ENCODE measurements at places on chromosomes 11 and 22.

DNA sequence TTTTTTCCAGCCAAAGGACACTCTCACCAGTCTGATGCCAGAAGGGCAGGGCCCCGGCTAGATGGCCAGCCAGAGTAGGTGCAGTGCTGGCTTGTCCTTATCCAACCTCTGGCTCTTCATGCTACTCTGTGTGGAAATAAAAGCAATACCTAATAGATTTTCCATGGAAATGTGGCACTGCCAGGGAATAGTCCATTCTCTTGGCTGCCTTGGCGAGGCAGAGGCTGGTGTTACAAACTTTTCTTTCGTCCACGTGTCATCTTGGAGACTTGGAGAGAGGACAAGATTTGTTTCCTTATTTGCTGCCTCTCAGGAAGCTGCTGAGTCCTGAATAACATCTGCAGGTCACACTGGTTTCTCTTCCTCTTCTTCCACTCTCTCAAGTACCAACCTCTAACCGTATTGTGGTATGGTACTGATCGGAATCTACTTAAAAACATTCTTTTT is 17.2 kb upstream of the C1QTNF4 start:
- no peak for DNase-seq

GRCh38 chr11:11534981-11535380 is 86.8 kb downstream of the GALNT18 start:
- DNase-seq: no peak

DNA sequence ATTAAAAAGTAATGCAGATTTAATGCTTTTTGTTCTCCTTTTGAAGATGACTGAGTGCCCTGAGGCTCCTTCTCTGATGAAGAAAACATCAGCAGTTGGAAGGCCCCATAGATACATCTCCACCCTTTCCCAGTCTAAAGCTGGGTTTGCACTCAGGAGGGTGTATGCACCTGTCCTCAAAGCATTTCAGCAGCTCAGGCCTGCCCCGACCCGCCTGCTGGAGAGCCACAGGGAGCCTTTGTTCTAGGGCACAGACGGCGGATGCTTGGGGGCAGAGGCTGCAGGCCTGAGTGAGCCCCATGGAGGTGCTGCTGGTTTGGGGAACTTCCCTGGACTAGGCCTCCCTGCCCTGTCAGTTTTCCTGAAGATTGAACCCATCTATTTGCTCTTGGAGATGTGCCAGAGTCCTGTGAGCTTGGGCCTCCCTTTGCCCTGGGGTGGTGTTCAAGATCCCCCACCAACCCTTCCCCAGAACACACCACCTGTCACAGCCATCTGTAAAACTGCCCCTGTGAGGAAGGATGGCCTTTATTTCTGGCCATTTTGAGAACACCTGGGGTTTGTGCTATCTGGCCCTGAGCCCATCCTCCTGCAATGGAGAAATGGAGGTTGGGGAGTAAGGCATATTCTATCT is 160.0 kb downstream of the NAV2 start:
- DNase-seq: no peak

GRCh38 chr11:48001438-48002021 is 21.2 kb downstream of the PTPRJ start:
- DNase-seq: no peak

DNA sequence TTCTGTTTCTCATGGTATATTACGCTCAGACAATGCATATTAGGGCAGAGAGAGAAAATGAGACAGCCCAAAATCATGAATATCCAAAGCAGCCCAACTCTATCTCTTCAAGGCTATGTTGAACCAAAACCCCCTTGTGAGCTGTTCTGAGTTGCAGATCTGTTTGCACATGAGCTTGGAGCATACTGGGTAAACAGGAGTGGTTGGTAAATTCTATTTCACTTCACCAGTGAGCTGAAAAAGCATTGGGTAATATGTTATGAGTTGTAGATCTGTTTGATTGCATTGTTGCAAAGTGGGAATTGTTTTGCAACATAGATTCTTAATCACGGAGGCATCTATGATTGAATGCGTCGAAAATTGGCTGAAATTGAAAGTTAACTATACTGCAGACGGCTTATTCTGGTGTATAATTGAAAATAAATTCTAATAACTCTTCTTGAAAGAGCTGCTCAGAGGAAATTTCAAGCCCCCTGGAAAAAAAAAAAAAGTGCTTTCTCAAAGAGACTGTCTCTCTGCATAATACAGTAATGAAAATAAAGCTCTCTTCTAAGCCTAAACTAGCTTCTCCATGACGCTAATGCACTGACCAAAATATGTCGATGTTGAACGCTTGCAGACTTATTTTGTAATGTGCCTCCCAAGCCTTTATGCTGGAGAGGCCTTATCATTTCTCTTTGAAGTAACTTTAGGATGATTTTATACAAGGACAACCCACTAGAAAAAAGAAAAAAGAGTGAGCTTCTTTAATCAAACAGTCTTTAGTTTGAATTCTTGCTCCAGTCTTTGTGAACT is 263.7 kb downstream of the NTM start:
- DNase-seq: no peak

GRCh38 chr11:120091701-120092100 is 46.2 kb downstream of the TRIM29 start:
- DNase-seq: no peak

- no peak for DNase-seq
Measured at GRCh38 chr11:86740628-86741483, 59.5 kb upstream of the PRSS23 start.

DNA sequence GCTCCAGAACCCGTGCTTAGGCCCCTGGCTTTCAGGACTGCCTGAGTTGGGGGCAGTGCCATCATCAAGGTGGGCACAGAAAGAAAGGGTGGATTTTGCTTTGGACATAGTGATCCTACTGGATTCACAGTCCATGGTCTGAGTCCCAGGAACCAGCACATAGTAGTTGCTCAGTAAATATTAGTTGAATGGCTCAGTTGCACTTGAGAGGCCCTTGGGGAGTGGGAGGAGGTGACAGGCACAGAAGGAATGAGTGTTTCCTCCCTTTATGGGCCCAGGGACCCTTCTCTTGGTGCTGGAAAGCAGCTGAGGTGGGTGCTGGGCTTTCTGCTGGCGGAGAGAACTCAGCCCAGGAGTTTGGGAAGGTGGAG is 16.6 kb downstream of the ARHGEF17 start:
- no peak for DNase-seq

DNA sequence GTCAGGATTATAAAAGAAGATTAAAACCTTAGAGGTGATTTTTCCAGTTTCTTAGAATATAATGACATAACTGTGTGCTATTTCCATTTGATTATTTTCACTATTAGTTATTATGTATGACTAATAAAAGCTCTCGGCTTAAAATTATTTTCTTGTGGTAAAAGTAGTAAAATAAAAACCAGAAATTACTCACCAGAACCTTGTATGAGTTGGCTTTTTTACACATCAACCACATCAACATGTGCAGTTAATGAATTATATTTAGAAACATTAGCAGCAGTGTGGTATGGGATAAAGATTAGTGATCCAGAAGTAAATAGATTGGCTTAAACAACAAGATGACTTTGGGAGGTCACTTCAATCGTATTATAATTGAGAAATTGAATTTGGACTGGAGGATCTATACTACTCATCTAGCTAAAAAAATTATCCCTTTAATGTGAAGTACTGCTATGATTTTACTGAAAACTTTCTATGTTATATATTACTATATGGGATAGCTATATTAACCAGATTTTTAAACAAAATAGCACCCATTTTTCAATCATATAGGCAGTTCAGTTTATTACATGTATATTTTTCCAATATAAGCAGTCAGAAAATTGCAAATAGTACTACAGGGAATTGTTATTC is 2.8 kb upstream of the BCO2 start:
- no peak for DNase-seq

GRCh38 chr22:41776381-41776780 is 24.1 kb upstream of the CCDC134 start:
- no peak for DNase-seq

GRCh38 chr22:39641660-39642310 is 71.2 kb downstream of the CACNA1I start:
- DNase-seq: no peak

GRCh38 chr11:45834298-45834756 is 12.9 kb upstream of the CRY2 start:
- no peak for DNase-seq

DNA sequence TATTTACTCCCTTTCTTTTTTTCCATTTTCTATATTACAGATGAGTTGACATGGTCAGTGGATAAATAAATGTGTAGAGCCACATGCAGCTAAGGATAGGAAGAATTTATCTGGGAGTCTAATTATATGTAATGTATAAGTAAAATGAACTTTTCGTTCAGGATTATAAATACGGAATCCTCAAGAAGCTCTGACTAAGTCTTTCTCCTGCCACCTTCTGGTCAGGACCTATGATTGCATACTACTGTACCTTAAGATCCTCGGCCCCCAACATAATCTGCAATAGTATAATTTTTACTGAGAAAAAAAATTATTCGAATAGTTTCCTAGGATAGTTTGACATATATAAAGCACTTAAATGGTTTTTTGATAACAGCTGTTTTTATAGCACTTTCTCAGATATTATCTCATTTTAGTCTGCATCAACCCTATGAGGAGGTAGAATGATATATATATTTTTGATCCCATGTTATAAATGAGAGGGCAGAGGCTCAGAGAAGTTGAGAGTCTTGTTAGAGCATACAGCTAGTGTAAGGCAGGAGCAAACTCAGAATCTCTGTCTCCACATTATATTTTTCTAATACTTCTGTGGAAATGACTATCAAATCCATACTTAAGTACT is 36.1 kb downstream of the CCDC90B start:
- no peak for DNase-seq

- DNase-seq: no peak
Measured at GRCh38 chr11:130606178-130606577, 157.7 kb downstream of the ADAMTS15 start.

DNA sequence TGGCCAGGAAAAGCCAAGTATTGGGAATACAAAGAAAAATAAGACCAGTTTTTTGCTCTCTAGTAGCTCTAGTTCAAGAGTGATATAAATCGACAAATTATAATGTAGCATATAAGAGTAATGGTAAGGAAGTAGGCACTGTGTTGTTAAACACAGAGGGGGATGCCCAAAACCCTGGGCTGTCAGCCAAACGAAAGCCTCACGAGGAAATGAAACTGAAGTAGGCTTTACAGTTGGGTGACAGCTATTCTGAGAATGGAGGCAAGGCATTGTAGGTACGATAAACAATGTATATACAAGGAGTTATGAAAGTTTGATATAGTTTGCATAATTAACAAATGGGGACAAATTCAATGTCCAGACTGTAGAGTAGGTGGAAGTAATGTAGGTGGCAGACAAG is 176.4 kb downstream of the FAM181B start:
- DNase-seq: no peak

GRCh38 chr22:22111267-22111751 is 128.7 kb upstream of the TOP3B start:
- DNase-seq: no peak

DNA sequence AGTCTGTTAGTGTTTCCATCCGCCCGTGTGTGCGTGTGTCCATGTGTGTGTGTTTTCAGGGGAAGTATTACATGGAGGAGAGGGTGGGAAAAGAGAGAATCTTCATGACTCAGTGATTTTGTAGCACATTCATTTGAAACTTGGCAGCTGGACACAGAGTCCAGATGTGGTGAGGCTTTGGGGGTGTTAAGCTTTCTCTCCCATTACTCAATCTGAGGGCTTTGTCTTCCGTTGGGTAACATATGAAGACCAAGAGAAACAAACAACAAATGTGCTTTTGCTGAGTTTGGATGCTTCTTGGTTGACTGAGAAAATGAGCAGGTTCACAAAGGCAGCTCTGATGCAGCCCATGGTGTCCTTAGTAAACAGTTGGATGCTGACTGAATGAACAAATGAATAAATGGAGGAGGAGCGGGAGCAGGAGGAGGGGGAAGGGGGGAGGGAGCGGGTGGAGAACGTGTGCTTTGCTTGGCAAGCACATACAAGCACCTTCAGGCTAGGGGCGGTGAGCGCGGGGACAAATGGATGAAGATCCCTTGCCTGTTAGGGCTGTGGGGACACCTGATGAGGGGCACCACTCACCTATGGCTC is 104.3 kb downstream of the ST3GAL4 start:
- DNase-seq: no peak

DNA sequence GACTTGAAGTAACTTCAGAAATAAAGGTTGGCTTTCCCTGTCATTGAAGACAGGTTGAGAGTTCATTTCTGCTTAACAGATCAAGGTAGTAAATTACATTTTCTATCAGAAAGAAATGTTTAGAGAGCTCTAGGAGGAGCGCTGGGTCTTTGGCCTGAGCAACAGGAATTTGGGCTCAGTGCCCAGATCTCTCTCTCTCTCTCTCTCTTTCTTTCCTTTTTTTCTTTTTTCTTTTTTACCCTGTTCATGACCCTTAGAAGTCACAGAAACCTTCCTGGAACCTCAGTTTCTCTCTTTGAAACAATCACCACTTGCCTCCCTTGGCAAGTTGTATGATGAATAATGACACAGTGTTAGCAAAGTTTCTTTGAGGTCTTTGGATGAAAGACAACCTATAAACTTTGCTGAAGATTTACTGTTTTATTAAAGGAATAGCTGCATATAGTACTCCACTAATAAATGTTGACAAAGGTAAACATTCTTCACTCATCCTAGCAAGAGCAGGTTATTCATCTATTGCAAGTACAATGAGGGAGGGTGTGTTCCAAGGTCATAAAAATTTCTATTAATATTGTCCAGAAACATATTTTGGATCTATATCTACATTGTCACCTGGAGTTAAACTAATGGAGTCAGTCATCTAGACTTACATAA is 35.5 kb upstream of the RASSF10 start:
- no peak for DNase-seq

- DNase-seq: no peak
Measured at GRCh38 chr11:36840378-36840777, 242.3 kb upstream of the RAG2 start.

DNA sequence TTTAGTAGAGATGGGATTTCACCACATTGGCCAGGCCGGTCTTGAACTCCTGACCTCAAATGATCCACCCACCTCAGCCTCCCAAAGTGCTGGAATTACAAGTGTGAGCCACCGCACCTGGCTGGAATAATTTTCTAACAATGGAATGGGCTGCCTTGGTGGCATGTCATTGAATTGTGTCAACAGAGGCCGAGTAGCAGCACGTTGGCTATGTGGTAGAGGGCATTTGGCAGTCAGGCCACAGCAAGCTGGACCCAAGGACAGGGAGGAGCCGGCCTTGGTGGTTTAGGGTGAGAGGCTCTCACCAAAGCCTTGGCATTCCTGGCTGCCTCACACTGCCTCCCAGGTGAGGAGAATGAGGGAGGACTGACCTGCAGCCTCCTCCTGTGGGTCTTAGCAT is 4.1 kb upstream of the NIPSNAP1 start:
- no peak for DNase-seq

DNA sequence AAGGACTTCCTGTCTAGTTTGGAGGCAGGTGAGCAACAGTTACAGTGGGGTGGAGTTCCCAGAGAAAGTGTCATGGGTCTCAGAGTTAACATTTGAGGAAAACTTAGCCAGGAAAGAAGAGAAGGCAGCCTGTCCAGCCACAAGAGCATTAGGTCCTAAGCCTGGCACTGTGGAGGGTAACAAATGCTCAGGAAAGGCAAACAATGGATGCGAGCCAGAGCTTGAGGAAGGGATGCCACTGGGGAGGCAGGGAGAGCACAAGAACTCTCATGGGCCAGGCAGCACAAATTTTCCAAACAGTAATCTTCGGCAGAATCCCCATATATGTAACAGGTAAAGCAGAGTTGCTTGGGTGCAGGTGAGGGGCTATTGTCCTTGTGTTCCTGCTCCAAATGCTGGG is 8.0 kb upstream of the SERPIND1 start:
- DNase-seq: no peak

GRCh38 chr11:27618281-27618915 is 81.9 kb downstream of the BDNF start:
- no peak for DNase-seq

Measured in GOT3 (cell line).